ENCODE measurements at places on chromosomes 1 and 21.

- no peak for DNase-seq
Observed at GRCh38 chr1:196910215-196910614, 22.4 kb downstream of the CFHR4 start.

DNA sequence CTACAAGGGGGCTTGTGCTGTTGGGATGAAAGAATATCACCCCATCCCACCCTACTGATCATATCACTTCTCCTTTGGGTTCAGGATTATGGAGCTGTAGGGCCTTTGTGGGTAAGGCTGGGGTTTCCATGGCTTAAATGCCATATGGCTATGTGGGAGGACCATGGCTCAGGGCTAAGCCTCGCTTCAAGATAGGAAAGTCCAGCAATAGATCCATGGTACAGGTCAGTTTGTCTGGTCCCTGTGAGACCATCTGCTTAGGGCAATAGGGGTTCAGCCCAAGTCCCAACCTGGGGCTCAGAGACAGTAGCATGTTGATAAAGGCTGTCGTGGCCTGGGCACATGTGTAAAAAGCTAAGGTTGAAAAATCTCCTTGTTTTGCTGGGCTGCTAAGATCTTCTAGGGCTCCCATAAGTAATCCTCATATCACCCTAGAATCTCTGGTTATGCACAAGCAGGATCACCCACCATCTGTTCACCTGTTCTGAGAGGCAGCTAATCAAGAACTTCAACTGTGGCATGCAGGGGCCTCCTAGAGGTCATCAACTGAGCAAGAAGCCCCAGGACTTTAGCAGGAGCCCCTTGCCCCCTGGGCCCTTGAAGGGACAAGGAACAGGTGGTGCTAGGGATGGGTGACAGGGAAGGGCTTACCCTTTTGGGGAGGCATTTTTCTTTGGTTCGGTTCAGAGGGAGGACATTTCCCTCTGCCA is 66.5 kb downstream of the UBE2T start:
- no peak for DNase-seq

DNA sequence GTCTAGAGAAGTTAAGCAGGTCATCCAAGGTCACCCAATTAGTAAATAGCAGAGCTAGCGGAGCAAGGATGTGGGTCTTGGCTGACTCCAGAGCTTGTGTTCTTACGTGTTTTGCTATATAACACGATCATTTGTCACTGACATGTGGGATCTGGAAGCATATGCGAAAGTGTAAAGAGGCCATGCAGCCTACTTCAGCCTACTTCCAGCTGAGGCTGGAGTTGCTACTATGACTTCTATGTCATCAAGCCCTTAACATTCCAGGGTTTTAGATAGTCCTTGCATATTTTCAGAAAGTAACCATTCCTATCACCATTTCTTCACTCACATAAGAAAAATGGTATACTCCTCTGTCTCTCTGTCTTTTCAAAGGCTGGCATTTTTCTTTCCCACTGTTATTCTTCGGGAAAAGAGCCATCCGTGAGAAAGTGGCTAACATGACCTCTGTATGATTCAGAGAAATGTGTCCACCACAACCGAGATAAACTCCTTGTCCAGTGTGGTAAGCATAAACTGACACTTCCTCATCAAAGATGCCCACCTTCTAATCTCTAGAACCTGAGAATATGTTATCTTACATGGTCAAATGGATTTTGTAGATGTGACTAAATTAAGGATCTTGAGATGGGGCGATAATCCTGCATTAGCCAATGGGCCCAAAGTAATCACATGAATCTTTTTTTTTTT is 24.0 kb upstream of the ABL2 start:
- DNase-seq = no peak

- no peak for DNase-seq
Observed at GRCh38 chr1:1984560-1985070, 19.0 kb downstream of the CFAP74 start.

- DNase-seq = no peak
Observed at GRCh38 chr1:196678510-196678884, 26.7 kb downstream of the CFH start.

DNA sequence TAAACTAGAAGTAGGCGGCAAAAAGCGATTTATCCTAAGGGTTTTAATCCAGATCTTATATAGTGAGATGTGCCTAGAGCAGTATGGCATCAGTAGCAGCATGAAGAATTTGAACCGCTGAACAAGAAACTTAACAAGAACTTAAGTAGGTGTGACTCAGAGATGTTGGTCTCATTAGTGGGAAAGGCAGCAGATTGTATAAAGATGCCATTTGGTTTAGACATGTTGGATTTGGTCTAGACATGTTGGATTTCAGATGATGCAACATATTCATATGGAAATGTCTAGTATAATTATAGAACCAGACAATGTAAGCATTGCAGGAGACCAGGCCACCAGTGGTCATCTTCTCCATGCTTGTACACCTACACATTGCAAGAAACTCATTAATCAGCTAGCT is 42.1 kb upstream of the ZP4 start:
- no peak for DNase-seq

DNA sequence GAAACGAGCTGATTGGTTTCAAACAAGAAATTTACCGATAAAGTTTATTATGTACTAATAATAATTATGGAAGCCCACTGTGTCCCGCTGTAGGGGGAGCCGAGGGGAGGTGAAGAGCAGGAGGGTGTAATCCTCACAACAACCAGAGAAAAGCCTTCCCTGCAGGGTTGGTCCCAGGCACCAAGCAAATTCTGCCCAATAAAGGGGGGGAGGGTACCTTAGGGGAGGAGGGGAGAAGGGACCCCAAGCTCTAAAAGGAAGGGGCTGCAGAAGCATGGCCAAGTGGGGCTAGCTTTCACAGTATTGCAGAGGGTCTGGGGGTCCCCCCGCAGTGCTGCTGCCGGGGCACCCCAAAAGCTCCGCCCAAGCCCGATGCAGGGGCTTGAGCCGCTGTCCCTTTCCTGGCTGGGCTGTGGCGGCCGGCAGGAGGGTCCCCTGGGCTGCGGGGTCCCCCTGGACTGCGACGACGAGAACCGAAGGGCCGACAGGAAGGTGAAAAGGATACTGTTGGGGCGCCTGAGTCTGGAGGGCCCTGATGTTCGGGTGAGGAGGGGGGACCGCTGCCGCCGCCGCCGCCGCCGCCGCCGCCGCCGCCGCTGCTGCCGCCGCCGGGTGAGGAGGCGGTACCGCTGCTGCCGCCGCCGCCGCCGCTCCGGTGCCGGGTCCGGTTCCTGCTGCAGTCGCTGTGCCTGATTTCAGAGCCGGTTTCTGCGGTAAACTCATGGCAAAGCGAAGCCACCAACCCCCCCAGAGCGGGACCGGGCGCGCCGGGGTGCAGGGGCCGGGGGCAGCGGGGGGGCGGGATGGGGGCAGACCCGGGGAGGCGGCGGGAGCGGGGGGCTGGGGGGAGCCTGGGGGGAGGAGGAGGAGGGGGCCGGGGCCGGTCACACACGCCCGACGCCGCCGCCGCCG is 771 bp downstream of the EIF4G3 start:
- DNase-seq = peak; percentile 40

- no peak for DNase-seq
Observed at GRCh38 chr1:188281921-188282320, 1453.2 kb downstream of the PLA2G4A start.

DNA sequence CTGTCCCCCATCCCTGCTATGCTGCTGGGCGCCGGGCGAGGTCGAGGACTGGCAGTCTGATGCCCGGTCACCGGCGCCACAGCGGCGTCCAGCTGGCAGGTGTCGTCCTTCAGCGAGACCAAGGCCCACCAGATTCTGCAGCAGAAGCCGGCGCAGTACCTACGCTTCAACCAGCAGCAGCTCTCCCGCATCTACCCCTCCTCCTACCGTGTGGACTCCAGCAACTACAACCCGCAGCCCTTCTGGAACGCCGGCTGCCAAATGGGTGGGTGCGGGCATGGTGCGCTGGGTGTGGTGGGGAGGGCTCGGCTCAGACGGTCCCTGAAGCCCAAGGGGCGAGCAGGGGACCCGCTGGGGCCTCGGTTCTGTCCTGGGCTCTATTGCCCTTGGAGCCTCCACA is 20.7 kb downstream of the PLCH2 start:
- no peak for DNase-seq

GRCh38 chr1:28845786-28846543 is 34.0 kb downstream of the OPRD1 start:
- DNase-seq = no peak

GRCh38 chr1:16957731-16958130 is 22.7 kb downstream of the MFAP2 start:
- no peak for DNase-seq

DNA sequence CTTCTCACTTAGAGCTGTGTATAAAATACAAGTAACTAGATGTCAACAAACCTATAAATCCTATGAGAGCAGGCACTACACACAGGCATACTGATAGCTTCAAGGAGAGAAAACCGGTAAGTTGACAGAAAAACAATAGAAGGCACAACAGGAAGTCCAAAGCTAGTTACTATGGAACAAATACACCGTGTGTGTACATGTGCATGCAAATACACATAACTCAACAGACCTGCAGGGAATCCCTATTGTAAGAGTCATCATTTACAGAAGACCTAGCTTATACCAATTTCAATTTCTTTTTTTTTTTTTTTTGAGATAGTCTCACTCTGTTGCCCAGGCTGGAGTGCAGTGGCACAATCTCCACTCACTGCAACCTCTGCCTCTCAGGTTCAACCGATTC is 26.3 kb downstream of the JAK1 start:
- no peak for DNase-seq

GRCh38 chr1:204493984-204494280 is 673 bp downstream of the PIK3C2B start:
- DNase-seq = peak; percentile 69

GRCh38 chr1:7987528-7987927 is 26.0 kb downstream of the PARK7 start:
- DNase-seq = no peak

- DNase-seq = peak; percentile 65
Observed at GRCh38 chr1:26307363-26307781, 936 bp upstream of the UBXN11 start.

- no peak for DNase-seq
Observed at GRCh38 chr1:21295002-21295401, 4.7 kb upstream of the ECE1 start.

- no peak for DNase-seq
Observed at GRCh38 chr1:31761883-31762282, 2.3 kb downstream of the ADGRB2 start.

- no peak for DNase-seq
Observed at GRCh38 chr1:63931468-63931867, 157.7 kb downstream of the ROR1 start.

- no peak for DNase-seq
Observed at GRCh38 chr1:184596950-184597645, 157.6 kb downstream of the EDEM3 start.

GRCh38 chr1:5933676-5934057 is 58.6 kb downstream of the NPHP4 start:
- no peak for DNase-seq

DNA sequence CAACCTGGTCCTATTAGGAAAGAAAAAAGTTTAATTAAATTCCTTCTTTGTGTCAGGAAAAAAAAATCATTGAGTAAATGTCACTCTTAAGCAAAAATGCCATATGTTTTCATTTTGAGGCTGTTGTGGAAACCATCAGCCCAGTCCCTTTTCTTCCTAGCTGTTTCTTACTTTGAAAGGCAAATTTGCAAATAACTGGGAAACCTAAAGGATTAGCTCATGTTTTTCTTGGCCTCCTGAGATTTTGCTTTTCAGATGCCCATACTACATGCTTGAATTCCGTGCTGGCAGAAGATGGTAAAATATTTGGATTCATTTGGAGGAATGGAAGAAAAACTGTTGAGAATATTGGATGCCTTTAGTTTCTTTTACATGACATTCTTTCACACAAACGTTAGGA is 182.1 kb upstream of the ADAMTS5 start:
- no peak for DNase-seq

DNA sequence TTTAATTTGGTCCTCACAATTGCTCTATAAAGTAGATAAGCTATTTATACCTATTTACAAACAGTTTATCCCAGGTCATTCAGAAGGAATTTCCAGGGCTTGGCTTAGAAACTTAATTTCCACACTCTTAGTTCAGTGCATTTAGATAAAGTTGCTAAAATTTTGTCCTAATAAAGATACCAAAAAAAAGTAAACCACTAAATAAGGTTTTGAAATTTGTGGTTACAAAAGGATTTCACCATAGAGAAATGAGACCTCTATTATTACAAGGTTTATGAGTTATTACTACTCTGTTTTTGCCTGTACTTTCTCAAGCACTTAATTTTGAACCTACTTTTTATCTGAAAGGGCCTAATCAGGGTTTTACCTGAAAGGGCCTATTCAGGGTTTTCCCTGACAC is 22.4 kb downstream of the PTPN22 start:
- DNase-seq = no peak

GRCh38 chr1:192627901-192628300 is 8.0 kb upstream of the RGS13 start:
- DNase-seq = no peak

DNA sequence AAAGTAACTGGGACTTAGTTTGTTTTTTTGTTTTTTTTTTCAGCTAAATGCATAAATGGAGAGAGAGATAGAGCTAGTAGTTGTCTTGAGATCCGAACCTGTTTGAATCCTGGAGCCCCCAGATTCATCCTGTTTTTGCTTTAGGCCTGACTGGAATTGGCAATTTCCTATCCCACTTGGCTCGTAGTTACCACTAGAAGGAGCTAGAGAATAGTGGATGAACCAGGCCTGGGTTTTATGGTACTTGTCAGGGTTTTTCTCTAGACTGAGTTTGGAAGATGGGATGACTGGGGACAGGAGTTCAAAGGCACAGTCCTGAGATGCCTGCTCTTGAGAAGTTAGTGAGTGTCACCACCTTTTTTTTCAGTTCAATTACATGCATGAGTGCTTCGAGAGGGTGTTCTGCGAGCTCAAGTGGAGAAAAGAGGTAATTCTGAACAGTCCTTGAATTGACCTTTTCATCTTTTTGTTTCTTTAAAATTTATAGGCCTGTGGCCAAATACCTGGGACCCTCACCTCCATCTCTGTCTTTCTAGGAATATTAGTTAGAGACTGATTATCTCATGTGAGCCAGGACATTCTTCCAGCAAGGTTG is 23.4 kb downstream of the CELF3 start:
- no peak for DNase-seq

DNA sequence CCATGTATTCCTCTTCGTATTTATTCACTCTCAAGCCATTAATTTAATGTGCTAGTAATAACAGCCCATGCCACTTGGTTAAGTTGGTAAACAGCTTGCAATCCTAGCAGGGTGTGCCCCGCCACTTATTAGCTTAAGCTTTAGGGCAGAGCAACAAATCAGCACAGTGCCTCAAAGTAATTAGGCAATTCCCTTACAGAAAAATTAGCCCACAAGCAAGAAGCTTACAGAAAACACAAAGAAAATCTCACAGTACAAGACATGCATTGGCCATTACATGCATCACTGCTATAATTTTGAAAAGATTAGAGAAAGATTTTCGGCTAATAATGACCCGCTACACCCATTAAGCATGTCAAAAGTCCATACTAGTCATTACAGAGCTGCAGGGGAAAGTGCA is 47.6 kb downstream of the TGFB2 start:
- DNase-seq = no peak

- DNase-seq = no peak
Observed at GRCh38 chr1:15453734-15454133, 2.8 kb upstream of the CELA2A start.
